ENCODE measurements at places on chromosomes 1 and 21.

GRCh38 chr21:45618287-45618686 lies 25.2 kb upstream of the PCBP3 start:
- peak; percentile 79 for DNase-seq

- no peak for DNase-seq
These were observed 19.4 kb downstream of the ARMH1 start for GRCh38 chr1:44693900-44694299.

DNA sequence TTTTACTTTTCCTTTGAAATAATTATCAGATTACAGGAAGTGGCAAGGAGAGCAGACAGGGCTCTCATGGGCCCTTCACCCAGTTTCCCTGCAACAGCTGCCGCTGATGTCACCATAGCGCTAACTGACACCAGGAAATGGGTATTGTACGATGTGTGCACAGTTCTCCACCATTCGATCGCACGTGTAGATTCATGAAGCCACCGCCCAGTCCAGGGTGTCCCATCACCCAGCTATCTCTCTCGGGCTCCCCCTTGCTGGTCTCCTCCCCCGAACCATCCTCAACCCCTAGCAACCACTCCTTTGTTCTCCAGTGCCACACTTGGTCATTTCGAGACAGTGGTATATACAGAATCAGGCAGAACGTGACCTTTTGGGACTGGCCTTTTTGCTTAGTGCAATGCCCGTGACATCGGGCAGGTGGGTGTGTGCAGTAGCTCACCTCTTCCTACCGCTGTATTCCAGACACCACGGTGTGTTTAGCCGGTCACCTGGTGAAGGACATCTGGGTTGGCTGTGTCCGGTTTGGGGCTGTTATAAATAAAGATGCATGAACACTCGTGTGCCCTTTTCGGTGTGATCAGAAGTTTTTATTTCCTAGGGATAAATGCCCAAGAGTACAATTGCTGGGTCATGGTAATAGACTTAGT lies 118.4 kb downstream of the CRYAA start:
- DNase-seq: peak; percentile 37

DNA sequence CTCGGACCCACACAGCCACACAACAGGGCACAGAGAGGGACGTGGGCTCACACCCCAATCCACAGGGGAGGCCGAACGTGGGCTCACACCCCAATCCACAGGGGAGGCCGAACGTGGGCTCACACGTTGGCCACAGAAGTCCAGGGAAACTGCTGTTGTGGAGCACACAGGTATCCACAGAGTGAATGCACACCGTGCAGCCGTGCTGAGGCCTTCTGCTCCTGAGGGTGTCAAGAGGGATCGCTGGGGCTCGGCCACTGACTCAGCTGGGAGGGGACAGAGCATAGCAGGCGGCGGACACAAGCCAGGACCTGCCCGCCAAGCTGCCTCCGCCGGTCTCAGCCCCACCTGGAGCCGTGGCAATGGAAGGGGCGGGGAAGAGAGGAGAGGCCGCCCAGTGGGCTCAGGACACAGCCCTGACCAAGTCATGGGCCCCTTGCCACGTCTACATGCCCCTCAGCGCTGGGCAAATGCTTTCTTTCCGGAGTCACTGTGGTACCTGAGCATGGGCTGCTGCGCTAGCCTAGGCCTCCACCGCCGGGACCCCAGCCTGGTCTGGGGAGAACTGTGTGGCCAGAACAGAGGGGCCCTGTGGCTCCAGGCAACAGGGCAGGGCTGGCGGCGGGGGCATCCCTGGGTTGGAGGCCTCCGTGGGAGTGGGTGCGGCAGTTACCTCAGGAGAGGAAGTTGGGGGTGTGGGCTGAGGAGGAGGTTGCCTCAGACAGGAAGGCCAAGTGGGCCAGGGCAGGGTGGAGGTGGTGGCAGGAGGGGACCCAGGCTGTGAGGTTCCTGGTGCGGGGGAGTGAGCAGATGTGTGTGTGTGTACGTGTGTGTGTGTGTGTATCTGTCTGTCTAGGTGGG lies 1.2 kb downstream of the SYTL1 start:
- no peak for DNase-seq

- DNase-seq: no peak
These were observed 47.0 kb downstream of the C1orf198 start for GRCh38 chr1:230821346-230821745.

GRCh38 chr1:247456021-247456420 lies 1.9 kb downstream of the OR2B11 start:
- no peak for DNase-seq

GRCh38 chr1:183248989-183249691 lies 63.1 kb downstream of the LAMC2 start:
- no peak for DNase-seq

DNA sequence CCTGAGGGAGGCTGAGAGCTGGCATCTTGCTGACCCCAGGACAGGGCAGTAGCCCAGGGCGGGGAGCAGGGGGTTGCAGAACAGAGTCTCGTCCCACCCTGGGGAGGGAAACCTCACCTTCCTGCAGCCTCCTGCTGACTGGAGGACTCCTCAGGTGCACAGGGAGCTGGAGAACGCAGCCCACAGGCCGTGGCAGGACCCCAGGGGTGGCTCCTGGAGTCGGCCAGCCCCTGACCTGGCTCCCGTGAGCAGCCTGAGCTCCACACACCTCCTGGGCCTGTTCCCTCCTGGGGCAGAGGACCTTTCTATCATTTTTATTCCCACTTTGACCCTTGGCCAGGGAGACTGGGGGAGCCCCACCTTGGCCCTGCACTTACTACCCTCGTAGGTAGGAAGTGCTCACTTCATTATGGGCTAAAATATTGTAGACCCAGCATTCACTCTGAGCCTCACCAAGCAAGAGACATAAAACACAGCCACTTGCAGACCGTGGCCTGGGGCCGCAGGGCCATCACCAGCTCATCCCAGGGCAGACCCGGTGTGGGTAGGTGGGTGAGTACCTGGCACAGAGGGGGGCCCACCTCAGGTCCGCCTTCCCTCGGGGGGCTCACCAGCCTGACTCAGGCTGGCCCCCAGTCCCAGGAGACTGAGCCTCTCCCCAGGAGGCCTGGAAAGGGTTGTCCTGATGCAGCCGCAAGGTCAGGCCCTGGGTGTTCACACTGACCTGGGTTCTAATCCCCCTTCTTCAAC lies 287.3 kb upstream of the VAMP3 start:
- DNase-seq: no peak

DNA sequence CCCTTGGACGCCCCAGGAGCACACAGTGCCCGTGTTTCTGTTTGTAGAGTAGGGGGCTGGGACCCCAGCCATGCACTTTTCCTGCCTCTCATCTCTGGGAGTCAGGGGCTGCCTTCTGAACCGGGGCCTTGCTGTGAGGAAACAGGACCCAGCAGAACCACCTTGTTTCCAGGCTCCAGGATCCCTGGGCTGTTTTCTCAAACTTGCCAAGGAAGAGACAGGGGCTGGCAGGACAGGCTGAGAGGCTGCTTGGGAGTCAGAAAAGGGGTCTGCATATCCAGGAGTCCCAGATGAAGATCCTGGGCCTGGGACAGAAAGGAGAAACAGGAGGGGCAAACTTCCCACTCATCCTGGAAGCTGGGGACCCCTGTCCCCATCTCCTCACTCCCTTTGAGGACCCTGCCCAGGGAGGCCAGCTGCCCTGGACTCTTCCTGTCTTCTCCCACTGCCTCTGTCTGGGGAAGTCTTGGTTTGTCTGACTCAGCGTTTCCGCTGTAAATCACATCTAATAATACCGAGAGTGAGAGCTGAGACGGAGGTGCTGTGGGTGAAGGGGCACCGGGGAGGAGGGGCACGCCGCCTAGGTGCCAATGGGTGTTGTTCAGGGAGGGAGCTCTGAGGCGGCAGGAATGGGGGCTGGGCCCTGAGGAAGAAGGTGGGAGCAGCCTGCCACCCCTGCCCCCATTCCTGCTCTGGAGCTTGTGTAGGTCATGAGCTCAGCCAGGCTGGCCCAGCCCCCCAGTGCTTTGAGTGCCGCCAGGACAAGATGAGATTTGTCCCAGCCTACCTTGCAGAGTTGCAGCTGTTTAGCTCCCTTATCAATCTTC lies 16.7 kb downstream of the POU3F1 start:
- peak; percentile 85 for DNase-seq

- DNase-seq: no peak
These were observed 127.4 kb downstream of the PATJ start for GRCh38 chr1:61869691-61870109.

DNA sequence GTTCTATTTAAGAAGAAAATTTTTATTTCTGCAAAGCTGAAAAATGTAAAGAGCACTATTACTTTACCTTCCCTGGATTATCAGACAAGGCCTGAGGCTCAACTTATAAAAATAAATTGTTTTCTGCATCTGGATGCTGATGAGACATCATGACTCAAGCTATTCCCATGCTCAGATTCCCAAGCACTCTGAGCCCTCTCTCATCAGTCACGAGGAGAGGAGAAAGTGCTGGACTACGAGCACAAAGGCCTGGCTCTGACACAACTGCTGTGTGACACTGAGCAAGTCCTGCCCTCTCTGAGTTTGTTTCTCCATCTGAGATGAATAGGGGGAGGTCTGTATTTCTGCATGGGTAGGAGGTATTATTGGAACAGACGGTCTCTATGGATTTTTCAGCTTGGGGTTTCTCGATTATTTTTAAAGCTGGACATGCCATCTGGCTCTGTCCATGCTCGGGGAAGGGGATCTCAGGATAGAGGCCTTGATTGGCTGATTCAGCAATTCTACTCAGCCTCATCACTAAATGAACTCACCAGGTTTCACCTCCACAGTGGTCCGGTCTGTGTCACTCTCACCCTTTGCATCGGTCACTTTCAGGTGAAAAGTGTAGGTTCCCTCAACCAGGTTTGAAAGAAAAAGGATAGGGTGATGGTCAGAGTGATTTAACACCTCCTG lies 107.7 kb downstream of the KIAA0319L start:
- no peak for DNase-seq

DNA sequence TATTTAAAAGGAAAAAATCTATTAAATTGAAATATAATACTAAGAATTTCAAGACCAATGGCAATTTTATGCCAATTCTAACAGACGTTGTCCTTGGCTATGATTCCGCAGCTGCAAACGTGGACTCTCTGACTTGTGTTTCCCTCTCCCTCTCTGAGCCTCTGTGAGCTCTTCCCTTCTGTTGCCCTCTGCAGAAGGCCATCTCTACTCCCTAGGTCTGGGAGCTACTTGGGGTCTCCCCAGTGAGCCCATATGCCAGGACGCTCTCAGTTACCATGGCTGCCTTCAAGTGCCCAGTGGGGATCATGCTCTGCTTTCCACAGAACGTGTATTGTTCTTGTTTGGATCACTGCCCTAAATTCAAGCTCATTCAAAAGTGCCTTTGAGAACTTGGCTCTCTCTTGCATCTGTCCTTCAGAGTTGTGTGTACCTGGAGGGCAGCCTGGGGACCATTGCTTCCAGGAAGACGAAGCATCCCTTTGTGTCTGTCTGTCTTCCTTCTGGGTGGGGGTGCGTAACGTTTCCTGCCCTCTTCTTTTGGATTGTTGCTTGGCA lies 97.5 kb upstream of the TSPAN2 start:
- DNase-seq: no peak

DNA sequence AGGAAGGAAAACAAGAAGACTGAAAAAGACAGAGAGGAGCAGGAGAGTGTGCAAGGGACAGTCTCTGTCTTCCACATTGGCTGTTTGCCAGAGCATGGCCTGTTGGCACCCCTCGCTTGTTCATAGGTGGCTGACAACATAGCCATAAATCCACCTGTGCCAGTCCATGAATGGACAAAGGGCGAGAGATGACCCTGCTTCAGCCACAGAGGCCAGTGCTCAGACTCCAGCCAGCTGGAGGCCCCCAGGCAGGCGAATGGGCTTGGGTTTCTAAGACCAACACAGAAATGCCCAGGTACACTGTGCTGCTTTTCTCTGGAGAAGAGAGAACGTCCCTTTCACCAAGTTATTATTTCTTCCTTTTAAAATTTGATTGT lies 60.6 kb downstream of the RIPK4 start:
- no peak for DNase-seq

- peak; percentile 80 for DNase-seq
These were observed 1.7 kb upstream of the KIF26B start for GRCh38 chr1:245153081-245153551.

GRCh38 chr1:168518201-168518689 lies 25.6 kb downstream of the XCL2 start:
- no peak for DNase-seq

DNA sequence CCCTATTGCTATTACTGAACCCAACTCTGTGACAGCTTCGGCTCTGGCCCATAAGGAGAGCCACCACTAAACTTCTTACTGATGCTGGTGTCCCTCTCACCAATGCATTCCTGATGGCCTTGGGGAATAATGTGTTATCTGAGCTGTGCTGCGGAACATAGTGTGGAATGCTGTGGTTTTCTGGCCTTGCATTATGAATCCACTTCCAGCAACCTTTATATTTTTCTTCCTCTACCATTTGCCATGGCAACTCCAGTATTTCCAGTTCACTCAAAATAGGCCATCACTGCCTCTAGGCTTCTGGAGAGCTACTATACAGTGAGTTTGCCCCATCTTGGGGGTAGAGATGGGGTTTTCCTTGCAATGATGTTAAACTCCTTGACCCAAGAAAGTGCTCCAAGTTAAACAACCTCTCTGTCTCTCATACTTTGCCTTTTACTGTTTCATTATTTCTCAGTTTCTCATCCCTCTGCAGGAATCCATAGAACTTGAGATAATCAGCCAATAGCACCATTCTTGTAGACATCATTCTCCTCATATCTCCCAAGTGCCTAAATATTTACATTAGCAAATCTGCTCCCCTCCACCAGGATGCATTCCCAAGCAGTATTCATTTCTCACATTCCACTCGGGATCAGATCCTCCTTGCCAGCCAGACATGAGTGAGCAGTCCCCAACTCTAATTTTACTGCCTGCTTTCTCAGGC lies 11.1 kb upstream of the RAVER2 start:
- DNase-seq: no peak

GRCh38 chr1:156080241-156080862 lies 1.9 kb downstream of the MEX3A start:
- no peak for DNase-seq

DNA sequence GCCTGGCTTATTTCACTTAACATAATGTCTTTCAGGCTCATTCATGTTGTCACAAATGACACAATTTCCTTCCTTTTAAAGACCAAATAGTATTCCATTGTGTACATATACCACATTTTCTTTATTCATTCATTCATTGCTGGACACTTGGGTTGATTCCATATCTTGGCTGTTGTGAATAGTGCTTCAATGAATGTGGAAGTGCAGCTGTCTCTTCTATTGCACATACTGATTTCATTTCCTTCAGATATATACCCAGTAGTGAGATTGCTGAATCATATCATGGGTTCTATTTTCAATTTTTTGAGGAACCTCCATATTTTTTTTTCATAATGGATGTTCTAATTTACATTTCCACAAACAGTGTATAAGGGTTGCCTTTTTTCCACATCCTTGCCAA lies 38.6 kb upstream of the WLS start:
- no peak for DNase-seq

- DNase-seq: no peak
These were observed 26.4 kb downstream of the KIF26B start for GRCh38 chr1:245181158-245181517.

DNA sequence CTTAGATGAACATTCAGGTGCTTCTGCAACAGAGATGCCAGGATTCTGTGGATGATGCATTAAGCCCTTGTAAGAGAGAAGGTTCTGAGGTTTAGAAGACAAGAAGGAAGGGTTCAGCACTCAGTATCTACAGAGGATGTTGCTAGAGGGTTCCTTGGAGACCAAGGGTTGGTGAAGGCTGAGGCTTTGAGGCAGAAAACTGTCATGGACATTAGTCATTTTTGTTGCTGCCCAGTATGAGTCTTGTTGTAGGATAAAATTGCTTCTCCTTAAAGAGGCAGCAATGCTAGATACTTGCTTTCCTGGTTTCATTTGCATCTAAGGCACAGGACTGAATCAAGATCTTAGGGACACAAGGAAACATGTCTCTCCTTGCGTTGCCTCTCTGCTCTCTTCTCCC lies 319.4 kb upstream of the NFIA start:
- no peak for DNase-seq

All from A673 (cell line).